ENCODE measurements at places on chromosomes 3 and 15. TPM values are rescaled to one million over a fixed set of nuclear protein-coding genes. Genes with fewer than 3 reads are reported as not detected.

Gene PLSCR4
- polyA plus RNA-seq, result 20.0 TPM

GRCh38 chr3:73547427-73548248 is 77.1 kb downstream of the PDZRN3 start:
- DNase-seq, result no peak

DNA sequence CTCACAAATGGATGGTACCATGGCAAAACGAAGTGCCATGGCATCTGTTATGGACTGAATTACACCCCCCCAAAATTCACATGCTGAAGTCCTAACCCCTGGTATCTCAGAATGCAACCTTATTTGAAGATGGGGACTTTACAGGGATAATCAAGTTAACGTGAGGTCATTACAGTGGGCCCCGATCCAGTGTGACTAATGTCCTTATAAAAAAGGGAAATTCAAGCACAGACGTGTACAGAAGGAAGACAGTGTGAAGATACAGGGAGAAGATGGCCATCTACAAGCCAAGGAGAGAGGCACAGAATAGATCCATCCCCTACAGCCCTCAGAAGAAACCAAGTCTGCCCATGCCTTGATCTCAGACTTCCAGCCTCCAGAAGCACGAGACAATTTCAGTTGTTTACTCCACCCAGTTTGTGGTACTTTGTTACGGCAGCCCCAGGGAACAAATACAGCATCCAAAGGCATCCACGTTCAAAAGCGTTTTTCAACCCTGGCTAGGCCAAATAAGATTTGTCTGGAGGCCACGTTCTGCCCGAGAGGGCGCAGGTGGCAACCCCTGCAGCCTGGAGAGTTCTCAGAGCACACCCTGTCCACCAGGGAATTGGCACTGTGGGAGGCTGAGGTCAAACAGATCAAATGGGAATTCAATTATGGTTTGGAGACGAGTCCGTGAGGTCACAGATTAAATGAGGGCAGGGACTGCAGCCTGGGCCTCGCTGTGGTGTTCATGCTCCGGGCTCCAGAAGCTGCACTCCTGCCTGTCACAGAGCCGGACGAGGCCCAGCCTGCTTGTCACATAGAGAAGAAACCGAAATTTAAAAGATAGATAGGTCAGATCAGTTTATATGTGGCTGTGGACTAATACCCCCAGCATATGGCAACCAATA is 494.8 kb downstream of the SHQ1 start:
- no peak for DNase-seq

- no peak for DNase-seq
Measured at GRCh38 chr3:57583544-57583943, 13.6 kb downstream of the ARF4 start.

Gene ADAMTS9
- polyA plus RNA-seq, result 138 TPM

Gene C3orf70
- 7.4 TPM for polyA plus RNA-seq

GRCh38 chr3:10528046-10528445 is 22.7 kb upstream of the ATP2B2 start:
- DNase-seq, result no peak

DNA sequence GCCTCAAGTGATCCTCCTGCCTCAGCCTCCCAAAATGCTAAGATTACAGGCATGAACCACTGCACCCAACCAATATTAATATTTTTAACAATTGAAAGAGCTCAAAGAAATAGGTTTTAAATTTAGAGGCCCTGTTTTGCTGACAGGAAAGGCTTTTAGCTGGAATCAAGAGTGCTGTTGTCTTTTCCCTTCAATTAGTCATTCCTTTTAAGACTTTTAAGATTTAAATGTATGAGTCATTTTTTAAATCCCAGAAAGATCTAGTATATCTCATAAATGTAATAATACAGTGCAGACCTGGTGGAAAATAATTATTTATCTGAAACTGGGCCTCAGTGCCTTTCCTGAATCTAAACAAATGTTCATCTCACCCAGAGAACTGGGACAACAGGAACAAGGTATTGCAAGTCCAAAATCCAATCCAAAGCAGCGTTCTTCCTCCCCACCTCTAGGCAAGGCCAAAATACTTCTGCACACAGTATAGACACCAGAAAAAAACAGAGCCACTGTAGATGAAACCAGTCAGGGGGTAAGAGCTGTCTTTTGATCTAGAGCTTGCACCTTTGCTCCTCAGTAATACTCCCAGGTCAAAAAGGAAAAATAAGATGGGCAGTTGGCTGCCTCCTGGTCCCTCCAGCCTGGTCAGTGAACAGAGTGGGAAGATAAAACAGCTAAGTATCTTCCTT is 14.4 kb downstream of the AGTR1 start:
- DNase-seq, result no peak

- DNase-seq, result no peak
Measured at GRCh38 chr3:184645336-184645735, 66.5 kb downstream of the MAGEF1 start.

- no peak for DNase-seq
Measured at GRCh38 chr3:99084156-99084555, 182.7 kb upstream of the DCBLD2 start.

Gene GABRA5
- polyA plus RNA-seq, result 0.24 TPM

DNA sequence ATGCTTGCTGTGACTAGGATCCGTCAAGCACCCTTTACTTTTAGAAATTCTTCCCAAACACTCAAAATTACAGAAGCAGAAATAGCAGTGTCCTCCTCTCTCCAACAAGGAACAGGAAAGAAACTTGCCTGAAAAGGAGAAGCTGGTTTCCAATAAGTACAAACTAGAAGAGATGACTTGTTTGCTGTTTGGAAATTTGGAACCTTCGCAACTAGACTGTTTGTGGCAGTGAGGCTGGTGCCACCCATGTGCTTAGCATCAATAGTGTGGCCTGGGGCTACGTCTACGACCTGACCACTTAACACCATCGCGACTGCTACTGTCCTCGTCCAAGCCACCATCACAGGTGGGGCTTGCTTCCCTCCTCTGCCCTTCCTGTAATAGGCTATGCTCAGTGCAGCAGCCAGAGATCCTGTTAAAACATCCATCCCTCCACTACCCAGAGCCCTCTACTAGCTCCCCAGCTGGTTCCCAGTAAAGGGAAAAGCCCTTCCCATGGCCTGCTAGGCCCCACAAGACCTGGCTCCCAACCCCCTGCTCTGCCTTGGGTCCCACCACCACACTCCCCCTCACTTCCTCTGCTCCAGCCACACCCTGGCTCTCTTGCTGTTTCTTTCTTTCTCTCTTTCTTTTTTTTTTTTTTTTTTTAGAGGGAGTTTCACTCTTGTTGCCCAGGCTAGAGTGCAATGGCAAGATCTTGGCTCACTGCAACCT is 52.6 kb upstream of the CCR2 start:
- no peak for DNase-seq

Gene TRPM1
- 0.52 TPM for polyA plus RNA-seq

DNA sequence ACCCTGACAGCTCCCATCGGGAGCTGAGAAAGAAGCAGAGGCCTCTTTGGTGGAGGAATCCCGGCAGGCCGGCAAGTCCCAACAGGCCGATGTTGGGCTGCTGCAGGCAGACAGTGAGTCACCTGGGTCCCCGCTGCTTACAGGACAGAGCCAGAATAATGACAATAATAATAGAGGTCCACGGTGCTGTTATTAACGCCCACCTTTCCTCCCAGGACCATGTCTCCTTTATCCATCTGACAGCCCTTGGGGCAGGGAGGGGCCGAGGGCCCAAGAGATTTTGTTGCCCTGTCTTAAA is 29.3 kb upstream of the MAGEF1 start:
- no peak for DNase-seq

DNA sequence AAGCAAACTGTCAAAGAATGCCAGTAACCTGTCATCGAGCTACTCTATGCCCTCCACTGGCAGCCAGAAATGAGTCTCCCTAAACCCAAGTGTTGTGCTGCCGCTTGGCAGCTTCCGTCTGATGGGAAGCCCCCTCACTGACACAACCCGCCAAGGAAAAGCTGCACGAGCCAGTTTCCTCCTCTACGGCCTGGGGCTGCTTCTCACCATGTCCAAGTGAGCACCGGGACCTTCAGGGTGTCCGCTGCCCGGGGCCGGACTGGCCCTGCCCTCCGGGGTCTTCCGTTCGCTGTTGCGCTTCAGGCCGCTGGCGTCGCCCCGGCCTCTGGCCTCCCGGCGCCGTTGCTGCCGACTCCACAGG is 490 bp downstream of the TOMM70 start:
- DNase-seq, result no peak

Gene CASR
- polyA plus RNA-seq, result 26.9 TPM

Gene UBAP1L
- polyA plus RNA-seq, result 8.9 TPM

DNA sequence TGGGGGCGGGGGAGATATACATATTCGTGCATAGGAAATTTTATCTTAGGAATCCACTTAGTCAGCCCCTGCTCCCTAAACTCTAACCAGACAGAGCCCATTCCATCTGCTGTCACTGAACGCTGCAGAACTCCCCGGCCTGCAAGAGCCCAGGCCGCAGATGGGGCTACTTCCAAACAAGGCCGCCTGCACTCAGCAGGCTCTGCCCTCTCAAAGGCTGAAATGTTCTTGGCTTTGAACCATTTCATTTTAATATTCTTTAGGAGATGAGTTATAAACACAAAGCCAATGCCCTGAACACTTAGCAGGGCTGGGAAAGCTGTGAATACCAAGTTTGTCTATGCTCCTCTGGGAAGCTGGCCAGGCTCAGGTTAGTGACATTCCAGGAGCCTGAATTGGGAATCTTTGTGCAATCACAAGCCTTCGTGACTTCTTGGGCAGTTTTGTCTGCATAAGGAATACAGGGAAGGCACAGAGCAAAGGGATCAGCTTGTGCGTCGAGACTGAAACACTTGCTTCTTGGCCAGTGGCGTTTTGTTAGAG is 65.0 kb downstream of the SYNM start:
- no peak for DNase-seq

DNA sequence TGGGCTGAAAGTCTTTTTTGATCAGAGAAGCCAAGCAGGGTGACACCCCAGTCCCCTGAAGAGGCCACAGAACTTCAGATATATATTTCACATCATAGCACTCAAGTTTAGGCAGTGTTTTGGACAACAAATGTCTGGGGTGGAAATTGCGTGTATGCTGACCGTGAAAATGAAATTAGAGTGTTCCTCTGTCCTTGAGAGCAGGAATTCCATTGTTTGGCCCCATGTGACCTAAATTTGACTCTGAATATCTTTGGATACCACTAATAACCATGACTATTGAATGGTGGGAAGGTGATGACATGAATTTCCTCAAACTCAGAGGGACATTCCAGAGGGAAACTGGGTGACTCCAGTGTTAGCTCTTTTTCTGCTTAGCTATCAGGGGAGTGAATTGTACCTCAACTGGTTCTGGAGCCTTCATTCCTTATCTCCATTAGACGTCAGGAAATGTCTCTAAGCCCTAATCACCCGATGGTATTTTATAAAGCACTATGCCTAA is 263.5 kb upstream of the RASGRP1 start:
- no peak for DNase-seq

Gene COL7A1
- polyA plus RNA-seq, result 22.5 TPM

DNA sequence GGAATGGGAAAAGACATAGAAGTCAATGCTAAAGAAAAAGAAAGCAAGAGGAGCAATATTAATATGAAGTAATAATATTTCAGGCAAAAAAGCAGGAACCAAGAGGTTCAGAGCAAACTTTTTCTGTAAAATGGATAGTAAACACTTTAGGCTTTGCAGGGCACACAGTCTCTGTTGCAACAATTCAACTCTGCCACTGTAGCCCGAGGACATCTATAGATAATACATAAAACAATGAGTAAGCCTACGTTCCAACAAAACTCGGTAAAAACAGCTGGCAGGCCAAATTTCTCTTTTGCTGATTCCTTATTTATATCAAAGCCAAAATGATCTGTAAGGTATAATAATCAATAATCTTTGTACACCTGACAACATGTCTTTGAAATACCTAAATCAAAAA is 56.8 kb downstream of the SMAD6 start:
- no peak for DNase-seq

Gene CPEB1
- 3.3 TPM for polyA plus RNA-seq

DNA sequence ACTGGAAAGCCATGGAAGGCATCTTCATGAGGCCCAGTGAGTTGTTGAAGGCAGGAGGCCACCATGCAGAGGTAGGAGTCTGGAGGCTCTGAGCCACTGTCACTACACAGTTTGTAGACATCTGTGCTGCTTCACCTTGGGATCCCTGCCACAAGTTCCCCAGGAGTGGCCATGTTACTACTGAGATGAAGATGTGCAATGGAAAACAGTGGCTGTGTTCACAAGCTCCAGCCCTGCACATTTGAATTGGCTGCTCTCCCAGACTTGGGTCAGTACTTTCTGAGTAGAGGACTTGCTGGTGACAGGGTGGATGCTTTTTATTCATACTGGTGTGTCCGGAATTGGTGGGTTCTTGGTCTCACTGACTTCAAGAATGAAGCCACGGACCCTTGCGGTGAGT is 86.9 kb upstream of the C15orf39 start:
- no peak for DNase-seq

Gene XYLB
- polyA plus RNA-seq, result 7.2 TPM

- no peak for DNase-seq
Measured at GRCh38 chr3:49410066-49410845, 1.5 kb downstream of the RHOA start.

DNA sequence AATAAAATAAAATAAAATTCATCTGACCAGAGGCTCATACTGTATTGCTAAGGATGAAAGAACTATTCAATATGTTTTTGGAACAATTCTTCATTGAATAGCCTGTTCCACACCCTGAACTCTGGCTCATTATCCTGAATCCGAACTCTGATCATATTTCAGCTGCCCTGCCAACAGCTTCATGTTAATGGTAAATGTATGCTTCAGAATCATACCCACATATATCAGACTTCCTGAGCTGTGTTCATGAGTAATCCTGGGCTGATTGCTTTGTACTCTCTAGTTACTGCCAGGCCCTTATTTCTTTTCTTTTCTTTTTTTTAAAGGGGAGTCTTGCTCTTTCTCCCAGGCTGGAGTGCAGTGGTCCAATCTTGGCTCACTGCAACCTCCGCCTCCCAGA is 11.8 kb downstream of the INO80 start:
- DNase-seq, result no peak

- no peak for DNase-seq
Measured at GRCh38 chr15:41561777-41562145, 2.7 kb downstream of the TYRO3 start.

DNA sequence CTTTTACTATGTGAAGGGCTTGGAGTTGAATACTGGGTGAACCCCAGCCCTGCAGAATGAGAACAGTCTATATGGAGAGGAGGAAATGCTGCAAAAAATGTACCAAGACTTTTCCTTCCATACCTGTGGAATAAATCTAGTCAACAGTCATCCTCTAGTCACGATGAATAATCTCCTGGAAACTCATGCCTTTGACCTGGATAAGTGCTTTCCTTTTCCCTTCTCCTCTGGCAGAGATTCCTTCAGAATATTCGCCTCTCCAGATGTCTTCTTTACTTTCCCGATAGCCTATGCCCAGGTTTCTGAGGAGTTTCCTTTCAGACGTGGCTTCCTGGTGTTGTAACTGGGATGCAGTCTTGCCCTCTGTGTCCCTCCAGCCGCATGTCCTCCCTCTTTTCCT is 28.1 kb downstream of the CCNL1 start:
- no peak for DNase-seq

GRCh38 chr15:89164712-89165211 is 56.6 kb downstream of the RLBP1 start:
- DNase-seq, result no peak

- DNase-seq, result no peak
Measured at GRCh38 chr3:46422617-46423016, 15.6 kb downstream of the CCRL2 start.

GRCh38 chr3:161107311-161107710 is 2.2 kb upstream of the B3GALNT1 start:
- no peak for DNase-seq
